ENCODE measurements at places on chromosomes 3 and 15. TPM values are rescaled to one million over a fixed set of nuclear protein-coding genes. Genes with fewer than 3 reads are reported as not detected.

The GOLGA8B gene
- 14.3 TPM for total RNA-seq

The COL6A5 gene
- total RNA-seq = not detected

The CFAP91 gene
- 0.72 TPM for total RNA-seq

The TSEN2 gene
- 13.9 TPM for total RNA-seq

The BFSP2 gene
- not detected for total RNA-seq

The KCNAB1 gene
- 35.6 TPM for total RNA-seq

The LTF gene
- 1.7 TPM for total RNA-seq

The PIF1 gene
- total RNA-seq = 6.3 TPM

The CKMT1A gene
- not detected for total RNA-seq

The TBC1D5 gene
- 80.4 TPM for total RNA-seq

The ACOX2 gene
- total RNA-seq = 22.9 TPM

The LPP gene
- 102 TPM for total RNA-seq

The LMCD1 gene
- total RNA-seq = 49.8 TPM

The ZNF774 gene
- 2.8 TPM for total RNA-seq

The SMAD6 gene
- total RNA-seq = 20.8 TPM

The ECE2 gene
- total RNA-seq = 0.17 TPM

The PCSK6 gene
- 1.1 TPM for total RNA-seq

The PLXNB1 gene
- total RNA-seq = 37.3 TPM

The SKOR1 gene
- 0.17 TPM for total RNA-seq

The CGGBP1 gene
- 79.3 TPM for total RNA-seq

The KY gene
- 3.5 TPM for total RNA-seq

The CCDC39 gene
- not detected for total RNA-seq

The SCN11A gene
- total RNA-seq = under 0.01 TPM

The CHRM5 gene
- not detected for total RNA-seq

The LMOD3 gene
- 0.07 TPM for total RNA-seq

The DLEC1 gene
- 0.13 TPM for total RNA-seq

The SLC9C1 gene
- 0.43 TPM for total RNA-seq

The HAPLN3 gene
- 26.2 TPM for total RNA-seq

The GPR149 gene
- total RNA-seq = not detected

The PLA2G4D gene
- total RNA-seq = not detected

The RARB gene
- total RNA-seq = 10.2 TPM

The TP63 gene
- 0.20 TPM for total RNA-seq

The SLCO2A1 gene
- total RNA-seq = under 0.01 TPM

The RBPMS2 gene
- 0.07 TPM for total RNA-seq

The TM4SF18 gene
- total RNA-seq = 0.07 TPM

The LINGO1 gene
- 0.33 TPM for total RNA-seq

The FGF7 gene
- total RNA-seq = 157 TPM

The CHST13 gene
- total RNA-seq = not detected

The GTPBP8 gene
- total RNA-seq = 45.7 TPM

The SLC22A13 gene
- 1.2 TPM for total RNA-seq

The DOCK3 gene
- 0.30 TPM for total RNA-seq

The ACTL6A gene
- 36.5 TPM for total RNA-seq

The TUSC7 gene
- not detected for total RNA-seq
